Fibroblast of pulmonary artery (primary cell): ENCODE measurements at places on chromosomes 1 and 21.

GRCh38 chr1:26626994-26627393 lies 68.8 kb upstream of the ARID1A start:
- peak; percentile 30 for DNase-seq

GRCh38 chr1:22476566-22476965 lies 24.9 kb downstream of the ZBTB40 start:
- no peak for DNase-seq

GRCh38 chr1:177847843-177848242 lies 122.0 kb downstream of the SEC16B start:
- DNase-seq = peak; percentile 40

GRCh38 chr1:113783254-113784103 lies 24.2 kb upstream of the PHTF1 start:
- DNase-seq = peak; percentile 79

GRCh38 chr1:199067483-199067882 lies 428.6 kb downstream of the PTPRC start:
- DNase-seq = no peak

GRCh38 chr21:45670731-45671130 lies 27.2 kb downstream of the PCBP3 start:
- no peak for DNase-seq

DNA sequence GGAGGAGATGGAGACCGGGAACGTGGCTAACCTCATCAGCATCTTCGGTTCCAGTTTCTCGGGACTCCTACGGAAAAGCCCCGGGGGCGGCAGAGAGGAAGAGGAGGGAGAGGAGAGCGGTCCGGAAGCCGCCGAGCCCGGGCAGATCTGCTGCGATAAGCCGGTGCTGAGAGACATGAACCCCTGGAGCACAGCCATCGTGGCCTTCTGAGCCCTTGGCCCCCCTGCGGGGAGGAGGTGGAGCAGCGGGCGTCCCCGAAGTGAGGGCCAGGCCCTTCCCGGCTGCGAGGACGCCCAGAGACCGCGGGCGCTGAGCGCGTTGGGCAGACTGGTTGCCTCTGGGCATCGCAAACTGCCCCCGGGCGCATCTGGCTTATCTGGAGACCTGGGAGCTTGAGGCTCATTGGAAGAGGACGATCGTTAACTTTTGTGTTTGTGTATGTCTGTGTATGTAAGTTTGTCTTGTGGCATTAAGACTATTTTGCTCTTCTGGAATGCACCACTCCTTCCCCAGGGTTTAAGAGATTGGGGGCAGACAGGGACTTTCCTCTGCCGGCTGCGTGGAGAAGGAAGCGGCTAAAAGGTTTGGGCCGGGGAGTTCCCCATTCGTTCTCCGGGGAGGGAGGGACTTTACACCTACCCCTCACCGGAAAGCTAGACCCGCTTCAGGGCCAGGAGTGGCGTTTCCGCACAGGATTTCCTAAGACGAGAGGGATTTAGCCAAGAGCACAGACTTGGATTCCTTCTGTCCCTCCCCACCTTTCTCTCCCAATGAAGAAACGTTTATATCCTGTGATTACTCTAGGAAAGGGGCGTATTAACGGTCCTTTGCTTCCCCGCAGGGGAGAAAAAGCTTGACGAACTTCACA lies 1.4 kb downstream of the IER5 start:
- DNase-seq = peak; percentile 86

GRCh38 chr1:150429805-150430204 lies 57.4 kb upstream of the TARS2 start:
- peak; percentile 37 for DNase-seq

DNA sequence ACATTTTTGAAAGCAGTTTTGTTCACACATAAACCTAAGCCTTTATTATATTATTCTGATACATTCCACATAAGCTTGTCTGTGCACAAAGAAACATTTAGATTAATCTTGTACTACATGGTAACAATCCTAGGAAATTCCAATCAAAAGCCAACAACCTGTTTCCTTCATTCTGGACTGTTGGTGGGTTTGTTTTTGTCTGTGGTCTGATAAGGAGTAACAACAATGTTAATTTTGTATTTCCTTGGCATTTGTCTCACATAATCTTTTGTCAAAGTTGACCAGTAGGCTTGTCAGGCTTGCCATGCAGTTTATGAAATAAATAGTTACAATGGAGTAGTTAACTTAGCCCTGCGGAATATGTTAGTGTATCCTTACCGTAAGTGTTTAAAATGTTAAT lies 183.3 kb downstream of the DHRS3 start:
- DNase-seq = peak; percentile 56
